Activated CD8-positive, alpha-beta memory T cell treated with anti-CD3 and anti-CD28 coated beads, Interleukin-2, amount 50 U/mL, for 48 hours (primary cell): ENCODE measurements at places on chromosomes 3 and 15.

DNA sequence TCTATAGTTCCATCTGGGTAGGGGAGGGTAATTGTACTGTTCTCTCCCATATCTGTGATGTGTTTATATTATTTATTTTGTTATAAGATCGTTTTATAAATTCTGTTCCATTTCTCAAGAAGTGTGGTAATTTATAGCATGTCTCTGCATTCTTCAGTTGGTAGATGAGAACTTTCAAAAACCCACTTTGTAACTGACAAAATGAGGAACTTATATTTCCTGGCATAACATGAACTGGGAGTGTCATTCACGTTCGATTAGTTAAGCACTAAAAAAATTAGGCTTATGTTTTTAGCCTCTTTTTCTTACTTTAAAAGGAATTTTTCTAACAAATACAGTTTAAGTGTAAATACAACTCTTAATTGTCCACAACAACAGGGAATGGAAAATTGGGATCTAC is 230.8 kb downstream of the CGGBP1 start:
- no peak for DNase-seq

DNA sequence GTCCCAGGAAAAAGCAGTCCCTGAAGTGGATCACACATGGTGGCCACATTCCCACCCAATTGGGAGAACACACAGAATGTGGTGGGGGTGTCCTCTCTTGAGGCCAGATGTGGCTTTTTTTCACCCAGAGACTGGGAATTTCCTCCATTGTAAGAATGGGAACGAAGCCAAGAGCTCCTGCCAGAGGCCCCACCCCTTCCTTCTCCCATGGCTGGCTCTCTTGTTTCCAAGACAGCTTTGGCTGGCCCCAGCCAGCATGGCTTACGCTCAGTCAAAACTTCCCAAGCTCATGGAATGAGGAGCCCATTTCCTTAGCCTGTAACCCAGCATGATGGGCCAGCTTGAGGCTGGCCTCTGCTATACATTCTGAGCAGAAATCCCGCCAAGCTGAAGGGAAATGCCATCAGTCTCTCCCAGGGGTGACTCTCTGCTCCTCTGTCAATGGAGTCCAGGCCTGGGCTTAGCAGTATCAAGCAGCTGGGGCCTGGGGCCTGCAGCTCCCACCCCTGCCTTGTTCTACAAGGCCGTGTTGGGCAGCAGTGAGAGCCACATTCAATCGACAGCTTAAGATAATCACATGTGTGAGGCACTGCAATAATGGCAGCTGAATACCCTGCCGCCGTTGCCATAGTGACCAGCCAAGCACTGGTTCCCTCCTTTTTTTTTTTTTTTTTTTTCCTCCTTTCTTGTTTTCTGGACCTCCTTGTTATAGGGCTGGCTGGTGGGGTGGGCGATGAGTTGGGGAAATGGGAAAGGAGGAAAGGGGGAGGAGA is 142.4 kb downstream of the EPHB1 start:
- no peak for DNase-seq

- DNase-seq: no peak
Observed at GRCh38 chr15:46260937-46261336, 626.1 kb downstream of the SQOR start.

- DNase-seq: no peak
Observed at GRCh38 chr3:59753808-59754450, 704.1 kb upstream of the CFAP20DC start.

DNA sequence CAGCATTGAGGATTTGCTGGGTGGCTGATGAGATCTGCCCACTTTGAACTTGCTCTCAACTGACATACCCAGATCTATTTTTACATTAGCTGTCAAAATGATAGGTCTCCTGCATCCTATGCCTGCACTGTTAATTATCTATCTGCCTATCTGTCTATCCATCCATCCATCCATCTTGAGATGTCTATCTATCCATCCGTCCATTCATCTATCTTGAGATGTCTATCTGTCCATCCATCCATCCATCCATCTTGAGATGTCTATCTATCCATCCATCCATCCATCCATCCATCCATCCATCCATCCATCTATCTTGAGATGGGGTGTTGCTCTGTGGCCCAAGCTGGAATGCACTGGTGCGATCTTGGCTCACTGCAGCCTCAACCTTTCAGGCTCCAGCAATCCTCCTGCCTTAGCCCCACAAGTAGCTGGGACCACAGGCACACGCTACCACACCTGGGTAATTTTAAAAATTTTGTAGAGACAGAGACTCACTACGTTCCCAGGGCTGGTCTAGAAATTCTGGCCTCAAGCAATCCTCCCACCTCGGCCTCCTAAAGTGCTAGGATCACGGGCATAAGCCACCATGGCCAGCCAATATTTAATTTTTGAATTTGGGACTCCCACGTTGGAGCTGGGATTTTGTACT is 159.4 kb upstream of the NSMCE3 start:
- no peak for DNase-seq

DNA sequence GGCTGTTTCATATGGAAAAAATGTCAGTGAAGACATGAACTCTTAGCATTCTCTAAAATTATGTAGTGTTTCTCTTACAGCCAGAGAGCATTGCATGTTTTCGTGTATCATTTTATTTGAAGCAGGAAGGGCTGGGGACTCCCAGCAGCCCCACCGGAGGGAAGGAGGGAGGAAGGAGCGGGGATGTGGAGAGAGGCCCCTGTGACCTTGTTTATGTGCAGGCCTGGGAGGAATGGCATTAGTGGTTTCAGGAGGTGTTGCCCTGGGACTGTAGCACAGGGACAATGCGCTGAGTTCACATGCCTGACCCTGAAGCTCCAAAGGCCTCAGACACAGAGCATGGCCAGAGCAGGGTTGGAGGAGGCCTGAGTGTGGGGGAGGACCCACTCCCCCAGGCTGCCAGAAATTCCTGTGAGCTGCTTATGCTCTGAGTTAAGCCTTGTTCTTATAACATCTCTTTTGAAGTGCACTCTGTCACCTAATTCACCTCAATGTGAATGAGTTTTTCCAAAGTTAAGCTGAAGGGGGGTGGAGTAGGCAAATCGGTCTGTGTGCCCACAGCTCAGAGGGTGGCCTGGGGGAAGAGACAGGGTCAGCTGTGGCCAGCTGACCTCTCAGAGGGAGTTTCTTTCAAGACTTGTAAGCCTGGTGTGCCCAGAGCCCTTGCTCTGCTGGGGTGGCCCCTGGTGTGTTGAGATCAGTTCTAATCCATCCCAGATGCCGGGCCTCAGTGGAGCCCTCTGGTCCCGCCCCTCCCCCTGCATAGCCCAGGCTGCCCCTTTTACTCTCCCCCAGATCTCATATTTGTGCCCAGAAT is 3.9 kb upstream of the RNU6-1 start:
- no peak for DNase-seq

- DNase-seq: no peak
Observed at GRCh38 chr3:142021127-142021526, 128.2 kb downstream of the TFDP2 start.

GRCh38 chr3:62109534-62109933 is 263.8 kb downstream of the FEZF2 start:
- no peak for DNase-seq

GRCh38 chr3:20511863-20512505 is 326.0 kb upstream of the SGO1 start:
- DNase-seq: no peak

- no peak for DNase-seq
Observed at GRCh38 chr3:170346481-170347392, 10.8 kb upstream of the SKIL start.

DNA sequence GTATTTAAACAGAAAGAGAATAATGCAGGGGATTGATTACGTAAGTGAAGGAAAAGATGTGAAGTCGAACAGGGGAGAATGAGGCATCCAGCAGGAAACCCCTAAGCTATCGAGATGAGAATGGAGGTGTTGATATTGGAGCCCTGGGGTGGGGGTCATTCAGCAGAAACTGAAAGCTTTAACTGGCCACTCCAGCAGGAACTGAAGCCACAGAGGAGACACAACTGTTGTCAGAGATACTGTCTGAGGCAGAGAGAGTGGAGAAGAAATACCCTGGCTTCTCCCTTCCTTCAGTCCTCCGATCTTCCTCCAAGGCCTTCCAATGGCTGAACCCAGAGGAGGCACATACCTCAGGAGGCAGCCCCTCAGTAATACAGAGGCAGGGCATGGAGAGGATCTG is 152.4 kb downstream of the THRB start:
- DNase-seq: no peak

DNA sequence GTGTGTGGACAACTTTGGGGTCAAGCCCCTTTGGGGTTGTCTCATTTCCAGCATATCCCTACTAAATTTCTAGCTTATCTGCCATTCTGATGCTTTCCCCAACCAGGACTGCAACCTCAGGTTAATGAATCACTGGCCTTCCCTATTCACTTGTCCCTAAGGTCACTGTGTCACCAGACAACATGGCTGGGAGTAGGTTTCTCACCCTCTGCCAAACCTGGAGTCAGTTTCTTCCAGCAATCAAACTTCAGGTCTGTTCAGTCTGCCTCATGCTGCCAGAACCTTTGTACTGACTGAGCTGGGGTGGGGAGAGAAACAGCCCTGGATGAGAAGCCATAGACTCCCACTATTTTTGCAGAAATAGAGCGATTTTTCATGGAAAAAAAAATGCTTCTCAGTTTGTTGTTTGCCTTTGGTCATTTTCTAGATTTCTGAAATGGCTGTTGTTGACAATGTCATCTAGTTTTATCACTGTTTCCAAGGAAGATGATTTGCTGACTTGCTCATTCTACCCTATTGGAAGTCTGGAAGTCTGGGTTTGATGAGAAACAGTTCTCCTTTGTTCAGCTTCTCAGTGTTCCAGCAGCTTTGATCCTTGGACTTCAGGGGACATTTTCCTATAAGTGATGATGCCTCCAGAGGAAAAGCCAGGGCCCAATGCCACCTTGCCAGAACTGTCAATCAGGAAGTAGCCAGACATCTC is 74.8 kb upstream of the IL12A start:
- no peak for DNase-seq

- DNase-seq: no peak
Observed at GRCh38 chr15:58064082-58064979, 1.2 kb downstream of the ALDH1A2 start.

GRCh38 chr3:129087138-129087702 is 26.6 kb downstream of the GP9 start:
- DNase-seq: no peak

GRCh38 chr15:67115586-67115969 is 50.2 kb downstream of the SMAD3 start:
- DNase-seq: no peak

DNA sequence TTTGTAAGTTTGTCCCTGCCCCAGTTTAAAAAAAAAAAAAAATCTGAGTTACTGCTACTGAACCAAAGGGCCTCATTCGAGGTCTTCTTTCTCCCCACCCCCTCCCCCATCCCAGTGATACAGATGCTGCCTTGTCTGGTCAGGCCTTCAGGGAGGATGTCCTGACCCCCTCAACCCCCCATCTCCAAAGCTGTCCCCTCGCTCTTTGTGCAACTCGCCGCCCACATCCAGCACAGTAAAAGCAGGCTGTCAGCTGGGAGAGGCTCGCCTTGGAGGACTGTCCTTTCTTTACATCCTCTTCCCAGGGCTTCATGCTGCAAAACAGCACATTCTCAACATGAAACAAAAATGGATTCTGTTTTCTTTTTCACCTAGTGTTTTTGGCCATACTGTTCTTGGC is 133.4 kb downstream of the VGLL4 start:
- DNase-seq: no peak

DNA sequence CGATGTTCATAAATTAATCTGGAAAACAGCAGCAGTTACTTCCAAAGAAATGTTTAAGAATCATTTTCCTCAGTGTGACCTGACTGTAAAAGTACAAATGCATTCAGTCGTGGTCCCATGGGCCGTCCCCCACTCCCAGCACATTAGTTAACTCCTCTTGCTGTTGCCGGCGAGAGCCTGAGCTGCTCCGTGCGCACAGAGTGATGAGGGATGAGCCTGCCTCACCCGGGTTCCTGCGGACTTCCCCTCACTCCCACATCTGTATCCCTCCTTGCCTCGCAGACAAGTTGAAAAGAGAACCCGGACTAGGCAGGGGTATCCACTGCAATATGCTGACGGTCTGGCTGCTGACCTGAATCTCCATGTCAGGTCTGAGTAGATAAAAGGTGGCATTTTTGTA is 861.7 kb upstream of the NR2F2 start:
- DNase-seq: no peak

GRCh38 chr3:24736701-24737100 is 242.1 kb upstream of the THRB start:
- DNase-seq: no peak

GRCh38 chr3:48423241-48423882 is 6.5 kb downstream of the PLXNB1 start:
- DNase-seq: no peak

DNA sequence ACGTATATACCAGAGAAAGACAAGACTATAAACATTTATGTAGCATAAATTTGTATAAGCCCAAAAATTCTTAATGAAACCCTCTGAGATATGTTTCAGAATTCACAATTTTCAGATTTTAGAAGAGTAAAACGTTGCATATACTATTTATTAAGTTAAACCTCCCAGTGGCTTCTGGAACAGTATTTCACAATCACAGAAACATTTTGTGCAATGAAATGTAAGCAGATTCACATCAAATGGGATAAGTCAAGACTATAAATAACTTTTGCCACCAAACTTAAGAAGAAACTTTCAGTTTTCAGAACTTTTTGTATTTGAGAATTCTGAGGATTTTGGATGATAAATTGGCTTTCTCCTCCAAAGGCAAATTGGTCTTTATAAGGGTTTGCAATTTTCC is 9.2 kb downstream of the SLTM start:
- DNase-seq: no peak

GRCh38 chr3:186236357-186237020 is 125.5 kb downstream of the DGKG start:
- no peak for DNase-seq

- DNase-seq: no peak
Observed at GRCh38 chr15:40204100-40204499, 34.8 kb upstream of the PAK6 start.

DNA sequence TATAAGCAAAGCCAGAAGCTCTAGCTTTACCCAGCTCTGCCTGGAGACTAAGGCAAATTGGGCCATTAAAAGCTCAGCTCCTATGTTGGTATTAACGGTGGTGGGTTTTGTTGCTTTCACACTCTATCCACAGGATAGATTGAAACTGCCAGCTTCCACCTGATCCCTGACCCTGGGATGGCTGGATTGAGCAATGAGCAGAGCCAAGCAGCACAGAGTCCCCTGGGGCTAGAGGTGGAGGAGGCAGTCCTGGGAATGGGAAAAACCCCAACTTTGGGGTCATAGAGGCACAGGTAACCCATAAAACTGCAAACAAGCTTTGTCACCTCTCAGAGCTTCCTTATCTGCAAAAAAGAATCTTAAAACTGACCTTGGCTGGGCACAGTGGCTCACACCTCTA is 6.6 kb downstream of the RHO start:
- DNase-seq: no peak

GRCh38 chr3:79146024-79146423 is 621.8 kb downstream of the ROBO1 start:
- no peak for DNase-seq

DNA sequence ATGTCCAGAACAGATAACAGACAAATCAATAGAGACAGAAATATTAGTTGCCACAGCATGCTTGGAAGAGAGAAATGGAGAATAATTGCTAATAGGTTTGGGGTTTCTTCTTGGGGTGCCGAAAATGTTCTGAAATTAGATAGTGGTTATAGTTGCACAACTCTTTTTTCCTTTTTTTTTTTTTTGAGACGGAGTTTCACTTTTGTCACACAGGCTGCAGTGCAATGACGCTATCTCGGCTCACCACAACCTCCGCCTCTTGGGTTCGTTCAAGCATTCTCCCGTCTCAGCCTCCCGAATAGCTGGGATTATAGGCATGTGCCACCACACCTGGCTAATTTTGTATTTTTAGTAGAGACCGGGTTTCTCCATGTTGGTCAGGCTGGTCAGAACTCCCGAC is 163.3 kb downstream of the PLCH1 start:
- DNase-seq: no peak

- DNase-seq: no peak
Observed at GRCh38 chr15:47461652-47462141, 255.6 kb upstream of the SEMA6D start.
